ENCODE measurements at places on chromosomes 6 and 20. TPM values are rescaled to one million over a fixed set of nuclear protein-coding genes. Genes with fewer than 3 reads are reported as not detected.

Gene SPDEF
- 0.19 TPM for total RNA-seq

Gene SAMD10
- total RNA-seq: 1.9 TPM

Gene RIPOR2
- total RNA-seq: 0.53 TPM

Gene TMEM170B
- total RNA-seq: 0.57 TPM

Gene GLP1R
- not detected for total RNA-seq

Gene MCCD1
- total RNA-seq: not detected

Gene HRH3
- not detected for total RNA-seq

Gene POU5F1
- 0.21 TPM for total RNA-seq

Gene SLC17A3
- not detected for total RNA-seq

Gene HLA-DRB5
- total RNA-seq: 40.9 TPM

Gene CFB
- 0.60 TPM for total RNA-seq

Gene HLA-DRA
- total RNA-seq: 285 TPM

Gene ZBTB46
- total RNA-seq: 1.4 TPM

Data from A375 (cell line).